Astrocyte (in vitro differentiated cells and primary cell): ENCODE measurements at places on chromosomes 13 and 19. TPM values are rescaled to one million over a fixed set of nuclear protein-coding genes. Genes with fewer than 3 reads are reported as not detected.

Gene CEACAM4
- total RNA-seq, result not detected in 2 replicates

Gene LSM7
- 91.4 and 97.6 TPM in 2 replicates for total RNA-seq

Gene GARIN5A
- total RNA-seq, result not detected in 2 replicates

GRCh38 chr13:45490068-45490467 lies 25.3 kb downstream of the COG3 start:
- H3K27me3 ChIP-seq, result no peaks in the 10 kb centered on the region
- peaks cover 35% of the 10 kb centered on the region for H3K36me3 ChIP-seq
- DNase-seq, result no peak
- H3K27ac ChIP-seq, result no peak overlapping the region

DNA sequence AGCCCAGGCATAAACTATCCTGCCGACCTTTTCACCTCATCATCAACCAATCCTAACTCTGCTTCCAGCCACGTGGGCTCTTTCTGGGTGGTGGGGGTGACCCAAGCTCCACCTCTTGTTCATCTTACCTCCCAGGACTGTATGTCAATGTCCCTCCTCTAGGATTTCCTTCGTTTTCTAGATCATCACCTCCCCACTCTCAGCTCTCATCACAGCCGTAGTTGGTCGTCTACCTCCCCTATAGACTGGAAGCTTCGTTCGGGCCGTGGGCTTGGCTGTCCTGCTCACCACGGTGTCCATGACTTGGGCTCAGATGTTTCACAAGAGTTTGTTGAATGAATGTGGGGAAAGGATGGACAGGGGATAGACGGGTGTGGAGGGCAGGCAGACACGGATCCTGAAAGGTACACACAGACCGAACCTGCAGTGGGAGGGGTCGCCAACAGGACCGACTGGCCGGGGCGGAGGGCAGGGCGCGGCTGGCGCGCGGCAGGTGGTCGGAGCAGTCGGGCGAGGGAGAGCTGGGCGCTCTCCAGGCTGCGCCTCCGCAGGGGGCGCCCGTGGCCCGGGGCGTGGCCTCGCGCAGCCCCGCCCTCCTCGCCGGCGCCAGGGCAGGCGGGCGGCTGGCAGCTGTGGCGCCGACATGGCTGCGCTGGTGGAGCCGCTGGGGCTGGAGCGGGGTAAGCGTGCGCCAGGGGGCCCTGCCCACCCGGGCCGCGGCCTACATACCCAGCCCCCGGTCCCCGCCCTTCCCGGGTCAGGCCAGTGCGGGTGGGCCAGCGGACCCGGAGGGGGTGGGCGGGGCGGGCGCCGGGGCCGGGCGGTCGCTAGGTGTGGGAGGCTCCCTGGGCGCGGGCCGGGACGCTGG lies at the start of gene LIN7B:
TSS of gene LIN7B (plus strand) at position 609 of the 868 bp plus-strand sequence. CDS start at position 644, 35 bp downstream.
- peak; percentile 14 for DNase-seq
- peaks cover 7% of the 10 kb centered on the region for H3K36me3 ChIP-seq
- peak within 1 kb of the TSS; percentile 70 for H3K4me3 ChIP-seq
- no peak within 1 kb of the TSS for H3K27ac ChIP-seq

GRCh38 chr19:4096049-4096892 lies 27.7 kb downstream of the MAP2K2 start:
- no peak overlapping the region for H3K27ac ChIP-seq
- H3K4me1 ChIP-seq, result no peaks in the 10 kb centered on the region
- DNase-seq, result no peak
- peaks cover 3% of the 10 kb centered on the region for H3K36me3 ChIP-seq
- H3K4me3 ChIP-seq, result no peak overlapping the region

DNA sequence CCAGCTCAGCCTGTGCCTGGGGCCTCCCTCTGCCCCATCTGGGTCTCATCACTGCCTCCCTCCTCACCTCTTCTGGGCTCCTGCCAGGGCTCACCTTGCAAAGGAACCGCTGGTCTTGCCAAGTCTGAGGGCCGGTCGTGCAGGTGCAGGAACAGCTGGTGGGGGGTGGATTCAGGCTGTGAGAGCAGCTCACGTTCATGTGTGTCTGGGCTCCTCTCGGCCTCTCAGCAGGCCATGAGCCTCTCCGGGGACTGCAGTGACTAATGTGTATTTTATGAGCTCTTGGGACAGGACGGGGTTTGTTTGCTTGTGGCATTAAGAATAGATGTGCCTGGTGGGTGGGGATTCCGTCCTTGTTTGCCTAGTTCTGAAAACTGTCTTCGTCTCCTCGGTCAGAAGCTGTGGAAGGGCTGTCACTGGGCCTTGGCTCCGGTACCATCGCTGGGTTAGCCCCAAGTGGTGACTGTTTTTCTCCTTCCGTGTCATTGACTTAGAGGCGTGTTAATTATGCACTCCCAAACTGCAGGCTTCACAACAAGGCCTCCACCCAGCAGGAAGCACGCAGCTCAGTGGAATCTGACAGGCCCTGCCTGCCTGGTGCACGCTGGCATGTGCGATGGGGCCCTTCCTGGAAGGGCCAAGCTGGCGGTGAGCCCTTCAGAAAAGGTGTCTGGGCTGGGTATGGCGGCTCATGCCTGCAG lies 77.6 kb downstream of the KDM4B start:
- H3K27ac ChIP-seq, result peak overlapping the region; percentile 16
- no peak overlapping the region for H3K4me3 ChIP-seq
- H3K4me1 ChIP-seq, result peaks cover 33% of the 10 kb centered on the region
- no peaks in the 10 kb centered on the region for H3K27me3 ChIP-seq
- DNase-seq, result peak; percentile 46
